ENCODE measurements at places on chromosomes 1 and 21.

DNA sequence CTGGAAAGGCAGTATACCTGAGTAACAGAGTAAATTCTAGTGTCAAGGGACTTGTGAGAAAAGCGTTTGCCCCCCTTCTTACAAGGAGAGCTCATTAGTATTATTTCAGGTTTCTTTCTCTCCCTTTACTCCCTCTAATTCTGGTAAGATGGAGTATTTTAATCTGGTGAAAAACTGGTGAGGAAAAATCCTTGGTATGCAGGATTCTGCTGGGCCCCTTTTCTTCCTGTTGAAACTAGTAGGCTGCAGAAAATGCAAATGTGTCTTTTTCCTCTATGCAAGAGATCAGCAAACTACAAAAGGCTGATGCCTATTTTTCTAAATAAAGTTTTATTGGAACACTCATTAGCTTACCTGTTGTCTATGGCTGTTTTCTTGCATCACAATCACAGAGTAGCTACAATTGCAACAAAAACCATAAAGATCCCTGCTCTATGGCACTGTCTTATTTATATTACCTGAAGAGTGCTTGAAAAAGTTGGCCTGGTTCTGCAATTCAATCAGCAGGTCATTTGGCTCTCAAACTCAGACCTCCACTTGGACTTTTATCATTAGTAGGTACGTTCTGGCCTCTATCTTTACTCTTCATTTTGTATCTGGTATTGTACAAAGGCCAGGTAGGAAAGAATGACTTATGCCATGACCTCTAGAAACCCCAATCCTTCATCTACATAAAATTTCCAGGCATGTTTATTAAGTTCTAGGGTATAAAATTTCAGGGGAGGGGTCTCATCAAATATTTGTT, 109.6 kb downstream of the AKT3 start:
- no peak for DNase-seq

GRCh38 chr1:107622966-107623365, 342.0 kb downstream of the VAV3 start:
- no peak for DNase-seq

DNA sequence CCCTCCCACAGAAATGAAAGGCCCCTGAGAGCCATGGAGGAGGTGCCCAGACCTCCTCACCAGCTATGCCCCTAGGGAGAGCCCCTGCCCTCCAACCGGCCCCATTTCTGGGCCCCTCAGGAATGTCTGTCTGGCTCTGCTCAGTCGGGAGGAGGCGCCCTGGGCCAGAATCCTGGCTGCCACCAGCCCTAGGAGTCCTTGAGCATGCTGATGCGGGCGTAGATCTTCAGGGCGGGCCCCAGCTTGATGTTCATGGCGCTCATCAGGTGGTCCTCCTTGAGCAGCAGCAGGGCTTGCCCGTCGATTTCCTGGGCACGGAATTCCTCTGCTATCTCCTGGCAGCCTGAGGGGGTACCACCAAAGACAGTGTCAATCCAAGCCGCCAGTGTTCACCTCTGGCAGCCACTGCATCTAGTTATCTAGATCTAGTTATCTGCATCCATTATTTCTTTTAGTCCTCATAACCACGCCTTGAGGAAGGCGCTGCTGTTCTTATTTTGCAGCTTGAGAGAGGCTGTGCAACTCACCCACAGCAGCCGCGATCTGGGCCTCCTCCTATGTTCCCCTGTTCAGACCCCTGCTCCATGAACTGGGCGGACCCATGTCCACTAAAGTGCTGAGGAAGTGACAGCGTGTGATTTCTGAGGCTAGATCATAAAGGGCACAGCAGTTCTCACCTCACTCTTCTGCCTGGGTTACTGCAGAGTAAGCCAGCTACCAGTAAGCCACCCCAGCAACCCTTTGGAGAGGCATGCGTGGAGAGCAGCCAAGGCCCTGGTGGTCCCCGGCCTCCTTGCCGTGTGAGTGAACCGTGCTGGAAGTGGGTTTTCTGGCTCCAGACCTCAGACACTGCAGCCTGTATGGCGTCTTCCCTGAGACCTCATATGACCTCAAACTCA, 4.0 kb upstream of the A3GALT2 start:
- no peak for DNase-seq

DNA sequence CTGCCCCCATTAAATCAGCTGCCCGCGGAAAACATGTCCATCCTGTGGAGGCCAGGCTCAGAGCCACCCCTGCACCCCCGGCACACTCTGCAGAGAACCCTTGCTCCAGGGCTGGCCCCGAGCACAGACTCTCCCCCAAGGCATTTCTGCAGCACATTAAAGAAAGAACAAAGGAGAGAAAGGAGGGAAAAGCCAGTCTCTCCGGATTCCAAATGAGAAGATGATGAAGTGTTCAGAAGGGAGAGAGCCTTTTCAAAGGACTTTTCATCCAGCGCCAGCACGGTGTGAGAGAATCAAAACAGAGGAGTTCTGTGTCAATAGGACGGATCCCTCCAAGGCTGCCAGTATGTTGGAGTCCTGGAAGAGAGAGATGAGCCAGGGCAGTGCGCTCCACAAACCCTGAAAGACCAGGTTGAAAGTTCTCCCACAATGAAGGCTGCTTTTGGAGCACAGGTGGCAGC, 498.3 kb downstream of the NPHP4 start:
- DNase-seq: no peak

- no peak for DNase-seq
These were observed 93.9 kb upstream of the DAB1 start for GRCh38 chr1:57517587-57518374.

- no peak for DNase-seq
These were observed 126.1 kb downstream of the CDC42BPA start for GRCh38 chr1:227192163-227192562.

DNA sequence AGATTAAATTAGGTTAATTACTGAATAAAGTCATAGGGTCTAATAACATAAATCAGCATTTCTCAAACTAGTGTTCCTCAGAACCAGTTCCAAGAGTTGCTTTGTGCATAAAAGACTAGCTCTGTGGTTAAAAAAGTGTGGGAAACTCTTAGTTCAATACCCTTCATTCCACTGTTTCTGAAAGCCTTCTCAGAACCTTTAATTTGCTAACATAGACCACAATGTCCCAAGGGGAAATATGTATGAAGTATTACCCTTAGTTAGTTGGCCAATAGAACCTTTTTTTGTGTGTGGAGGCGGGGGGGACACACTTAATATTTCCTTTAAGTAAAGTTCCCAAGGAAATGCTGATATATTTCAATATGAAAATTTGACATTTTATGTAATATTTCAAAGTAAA, 20.4 kb downstream of the ODF2L start:
- DNase-seq: no peak

DNA sequence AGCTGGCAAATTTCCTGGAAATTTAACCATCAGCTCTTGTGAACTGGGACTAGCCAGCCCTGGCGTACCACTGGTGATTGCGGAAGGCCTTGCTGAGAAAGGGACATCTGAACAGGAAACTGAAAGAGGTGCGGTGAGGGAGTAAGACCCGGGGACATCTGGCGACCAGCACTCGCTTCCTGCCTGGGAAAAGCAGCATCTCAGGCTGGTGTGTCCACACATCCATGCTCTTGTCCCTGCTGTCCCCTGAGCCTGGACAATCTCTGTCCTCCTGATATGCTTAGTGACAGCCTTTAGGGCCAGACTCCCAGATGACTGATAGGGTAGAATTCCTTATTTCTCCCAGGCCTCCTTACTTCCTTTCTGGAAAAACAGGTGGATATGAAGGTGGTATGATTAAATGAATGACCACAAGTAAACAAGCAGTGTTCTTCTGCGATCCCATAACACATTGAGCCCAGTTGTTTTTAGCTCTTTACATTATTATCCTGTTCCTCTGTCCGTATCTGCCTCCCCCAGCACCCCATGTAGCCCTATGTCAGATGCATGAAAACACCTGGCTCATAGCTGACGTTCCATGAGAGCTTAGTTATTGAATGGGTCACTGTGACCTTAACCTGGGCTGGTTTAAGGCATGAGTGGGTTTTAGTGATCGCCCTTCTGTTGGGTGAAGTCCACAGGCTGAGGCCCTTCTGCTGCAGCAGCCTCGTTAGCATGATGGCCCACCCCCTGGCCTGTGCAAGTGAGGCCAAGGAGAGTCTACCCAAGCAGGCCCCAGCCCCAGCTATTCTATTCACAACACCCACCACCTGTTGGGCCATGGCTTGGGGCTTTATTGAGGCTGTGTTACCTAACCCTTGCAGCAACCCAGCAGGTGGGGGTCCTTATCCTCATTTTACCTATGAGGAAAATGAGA, 76.1 kb upstream of the GADD45A start:
- DNase-seq: no peak

DNA sequence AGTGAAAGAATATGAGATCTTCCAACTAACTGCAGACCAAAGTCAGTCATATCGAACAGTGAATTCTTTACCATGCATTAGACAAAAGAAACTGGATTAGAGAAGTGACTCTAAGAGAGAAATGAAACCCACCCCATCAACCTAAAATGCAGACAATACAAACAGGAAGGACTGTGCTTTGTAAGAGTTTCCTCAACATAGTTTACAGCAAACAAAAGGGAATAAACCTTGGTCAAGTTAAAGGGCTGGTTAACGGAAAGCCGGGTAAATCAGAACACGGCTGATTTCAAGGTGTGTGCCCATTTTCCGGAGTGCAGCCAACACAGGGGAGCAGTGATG, 39.2 kb downstream of the SIPA1L2 start:
- DNase-seq: no peak

- DNase-seq: no peak
These were observed 63.2 kb downstream of the VWA5B1 start for GRCh38 chr1:20353836-20354235.

GRCh38 chr1:110687250-110687649, 12.5 kb upstream of the KCNA3 start:
- no peak for DNase-seq

DNA sequence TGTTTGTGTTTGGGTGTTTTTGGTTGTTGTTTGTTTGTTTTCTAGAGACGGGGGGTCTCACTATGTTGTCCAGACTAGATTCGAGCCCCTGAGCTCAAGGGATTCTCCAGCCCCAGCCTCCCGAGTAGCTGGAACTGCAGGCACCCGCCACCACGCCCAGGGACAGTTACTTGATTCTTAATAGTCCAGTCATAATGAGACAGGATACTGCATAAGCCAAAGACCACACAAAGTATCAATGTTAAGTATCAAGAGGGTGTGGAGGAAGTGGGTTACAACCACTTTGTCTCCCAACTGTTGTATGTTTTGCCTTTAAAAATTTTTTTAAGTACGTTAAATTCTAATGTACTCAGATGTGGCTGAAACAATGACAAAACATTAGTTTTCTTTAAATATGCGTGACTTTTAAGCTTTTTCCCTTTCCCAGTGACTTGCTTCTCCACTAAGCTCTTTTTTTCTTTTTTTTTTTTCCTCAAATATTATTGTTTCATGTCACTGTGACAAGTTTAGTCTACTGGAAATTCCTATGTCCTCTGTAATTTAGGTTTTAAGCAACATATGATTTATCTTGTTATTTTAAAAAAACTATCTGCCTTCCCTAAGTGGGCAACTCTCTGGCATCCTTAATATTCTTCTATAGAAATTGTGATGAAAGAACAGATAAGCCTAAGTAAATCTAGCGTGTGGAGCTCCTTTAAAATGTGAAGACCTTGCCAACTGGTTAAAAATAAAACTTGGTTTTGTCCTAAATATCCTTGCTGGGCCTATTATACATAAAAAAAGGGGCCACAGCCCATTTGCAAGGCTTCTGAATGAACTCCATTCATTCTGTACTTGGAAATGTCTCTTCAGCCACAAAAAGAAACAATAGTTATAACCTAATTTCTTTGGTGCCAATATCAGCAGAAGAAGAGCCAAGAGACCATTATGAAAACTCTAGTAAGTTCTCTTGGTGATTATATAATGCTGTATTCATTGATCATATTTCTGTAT, 56.2 kb upstream of the DPH5 start:
- DNase-seq: no peak

GRCh38 chr1:44673675-44674112, 587 bp downstream of the TMEM53 start:
- DNase-seq: no peak

DNA sequence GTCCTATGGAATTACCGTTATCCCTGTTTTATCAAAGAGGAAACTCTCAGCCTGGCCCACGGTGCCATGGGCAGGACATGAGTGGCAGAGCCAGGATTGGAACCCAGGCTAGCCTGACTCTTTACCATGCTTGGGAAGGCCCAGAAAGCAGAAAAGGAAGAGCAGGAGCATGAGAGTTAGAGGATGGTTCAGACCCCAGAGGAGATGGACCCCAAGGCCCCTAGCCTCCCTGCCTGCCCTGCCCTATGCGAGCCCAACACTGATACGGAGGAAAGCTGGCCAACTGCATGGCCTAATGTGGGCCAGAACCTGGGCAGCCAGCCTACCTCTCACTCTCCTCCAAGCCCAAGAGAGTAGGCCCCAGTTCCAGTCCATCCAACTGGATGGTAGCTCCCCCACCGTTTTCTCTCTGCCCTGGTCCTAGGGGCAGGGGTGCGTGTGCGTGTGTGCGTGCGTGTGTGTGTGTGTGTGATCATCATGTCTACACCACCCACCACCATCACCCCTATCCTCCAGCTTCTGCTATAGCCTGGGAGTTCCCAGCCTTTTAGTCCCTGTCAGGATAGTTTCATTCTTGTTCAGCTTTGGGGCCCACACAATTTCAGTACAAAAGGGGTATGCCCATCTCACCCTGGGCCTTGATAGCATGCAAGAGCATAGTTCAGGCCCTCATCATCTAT, 15.4 kb upstream of the MEX3A start:
- no peak for DNase-seq

DNA sequence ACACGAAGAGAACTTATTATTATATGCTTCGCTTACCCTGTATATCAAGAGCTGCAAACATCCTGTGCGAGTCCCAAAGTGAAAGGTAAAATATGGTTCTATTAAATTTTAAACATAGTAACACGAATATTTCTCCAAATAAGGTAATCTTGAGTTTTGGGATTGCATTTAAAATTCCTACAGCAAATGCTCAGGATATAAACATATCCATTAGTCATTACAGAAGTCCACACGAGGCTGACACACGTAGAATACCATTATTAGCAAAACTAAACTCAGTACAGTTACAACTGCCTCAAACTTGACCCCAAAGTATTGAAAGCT, 282 bp upstream of the LYPLAL1 start:
- DNase-seq: no peak

- no peak for DNase-seq
These were observed 607.7 kb downstream of the KIF26B start for GRCh38 chr1:245762396-245762910.

DNA sequence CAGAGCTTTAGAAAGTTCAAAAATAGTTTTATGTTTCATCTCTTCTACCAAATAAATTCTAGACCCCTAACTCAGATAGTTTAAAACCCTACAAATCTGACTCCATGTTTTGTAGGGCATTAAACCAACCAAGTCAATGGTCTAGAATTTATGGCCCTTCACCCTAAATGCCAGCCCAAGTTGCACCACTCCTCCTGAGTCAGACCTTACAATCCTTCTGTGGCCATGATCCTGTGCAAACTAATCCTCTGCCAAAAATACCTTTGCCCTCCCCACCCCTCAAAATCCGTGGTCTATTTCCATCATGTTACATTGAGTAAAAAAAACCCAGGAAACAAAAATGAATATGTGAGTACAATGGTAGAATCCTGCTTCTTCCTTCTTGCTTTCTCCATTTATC, 179.3 kb downstream of the NR5A2 start:
- no peak for DNase-seq

- no peak for DNase-seq
These were observed 153.2 kb downstream of the LRIG2 start for GRCh38 chr1:113226148-113226547.

All from stimulated activated CD8-positive, alpha-beta memory T cell treated with anti-CD3 and anti-CD28 coated beads, Interleukin-4, amount 100 ng/mL, for 1 hour (primary cell).